Activated T-cell treated with anti-CD3 and anti-CD28 coated beads, Interleukin-2, amount 50 U/mL, for 72 hours (primary cell): ENCODE measurements at places on chromosomes 6 and 20.

DNA sequence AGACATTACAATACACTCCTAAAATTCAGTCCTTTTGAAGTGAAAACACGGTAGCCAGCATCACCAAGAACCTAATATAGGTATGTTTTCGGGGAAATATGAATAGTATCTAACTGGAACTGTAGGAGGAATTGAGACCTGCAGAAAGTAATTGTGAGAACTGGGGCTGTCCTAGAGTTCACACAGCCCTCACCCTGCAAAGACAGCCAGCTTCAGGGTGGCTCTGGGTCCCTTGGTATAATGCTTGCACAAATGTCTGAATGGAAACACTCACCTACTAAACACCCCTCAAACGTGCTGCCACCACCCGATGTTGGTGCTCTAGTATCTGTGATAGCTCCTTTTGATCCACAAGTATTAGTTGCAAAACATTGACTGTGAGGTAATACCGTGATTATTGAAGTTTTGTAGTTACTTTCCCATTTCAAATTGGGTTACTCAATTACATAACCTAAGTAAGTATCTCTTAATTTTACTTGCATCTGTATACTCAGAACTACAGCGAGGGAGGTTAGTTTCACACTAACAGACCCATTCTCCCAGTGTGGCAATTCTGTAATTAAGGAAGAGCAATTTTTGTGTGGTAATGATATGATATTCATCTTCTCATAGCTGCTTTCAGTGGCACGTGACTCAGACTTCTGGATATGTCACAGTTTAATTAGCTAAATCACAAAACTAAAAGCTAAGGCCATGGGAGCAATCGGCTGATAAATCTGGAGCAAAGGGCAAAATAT lies 129.5 kb downstream of the INSM1 start:
- peak; percentile 41 for DNase-seq

DNA sequence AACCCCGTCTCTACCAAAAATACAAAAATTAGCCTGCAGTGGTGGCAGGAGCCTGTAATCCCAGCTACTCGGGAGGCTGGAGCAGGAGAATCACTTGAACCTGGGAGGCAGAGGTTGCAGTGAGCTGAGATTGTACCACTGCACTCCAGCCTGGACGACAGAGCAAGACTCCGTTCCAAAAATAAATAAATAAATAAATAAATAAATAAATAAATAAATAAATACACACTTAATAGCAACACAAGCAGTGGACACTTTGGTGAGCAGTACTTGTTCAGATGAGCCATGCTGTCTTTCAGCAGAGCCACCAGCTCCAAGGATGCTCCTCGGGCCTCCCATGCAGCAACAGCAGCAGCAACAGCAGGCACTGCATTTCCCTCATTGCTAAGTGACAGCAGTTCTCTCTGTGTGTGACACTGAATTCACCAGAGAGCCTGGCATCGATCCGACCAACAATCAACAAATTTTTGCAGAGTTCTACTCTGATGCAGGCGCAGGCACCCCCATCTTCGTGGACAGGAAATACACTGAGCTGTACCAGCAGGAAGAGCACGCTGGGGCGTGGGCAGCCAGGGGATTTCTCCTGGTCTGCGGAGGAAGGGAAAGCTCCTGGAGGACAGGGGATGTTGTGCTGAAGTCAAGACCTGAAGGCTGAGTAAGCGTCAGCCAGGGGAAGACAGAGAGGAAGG lies 54.0 kb upstream of the SNX9 start:
- no peak for DNase-seq

DNA sequence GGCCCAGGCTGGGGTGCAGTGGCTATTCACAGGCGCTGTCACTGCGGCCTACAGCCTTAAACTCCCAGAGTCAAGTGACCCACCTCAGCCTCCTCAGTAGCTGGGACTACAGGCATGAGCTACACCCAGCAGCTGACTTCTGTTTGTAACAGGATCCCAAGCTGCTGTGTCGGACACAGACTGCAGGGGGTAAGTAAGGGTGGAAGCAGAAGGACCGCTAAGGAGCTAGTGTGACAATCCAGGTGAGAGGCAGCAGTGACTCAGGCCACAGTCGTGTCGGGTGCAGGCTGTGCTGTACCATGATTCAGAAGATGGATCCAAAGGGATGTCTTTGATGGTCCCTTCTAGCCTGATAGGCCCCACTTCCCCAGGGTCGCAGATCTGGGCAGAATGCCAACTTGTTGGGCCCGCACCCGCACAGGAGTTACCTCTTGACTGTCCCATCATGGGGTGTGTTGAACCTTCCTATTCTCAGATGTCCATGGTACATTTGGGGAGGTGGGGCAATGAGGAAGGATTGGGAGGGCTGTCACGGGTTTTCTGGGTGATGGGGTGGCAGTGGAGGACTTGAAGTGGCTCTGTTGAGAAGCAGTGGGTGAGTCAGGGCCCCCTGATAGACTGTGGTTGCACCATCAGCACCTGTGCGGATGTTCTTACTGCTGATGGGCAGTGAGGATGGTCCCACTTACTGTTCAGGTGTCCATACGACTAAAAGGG lies 25.3 kb downstream of the AAR2 start:
- no peak for DNase-seq

DNA sequence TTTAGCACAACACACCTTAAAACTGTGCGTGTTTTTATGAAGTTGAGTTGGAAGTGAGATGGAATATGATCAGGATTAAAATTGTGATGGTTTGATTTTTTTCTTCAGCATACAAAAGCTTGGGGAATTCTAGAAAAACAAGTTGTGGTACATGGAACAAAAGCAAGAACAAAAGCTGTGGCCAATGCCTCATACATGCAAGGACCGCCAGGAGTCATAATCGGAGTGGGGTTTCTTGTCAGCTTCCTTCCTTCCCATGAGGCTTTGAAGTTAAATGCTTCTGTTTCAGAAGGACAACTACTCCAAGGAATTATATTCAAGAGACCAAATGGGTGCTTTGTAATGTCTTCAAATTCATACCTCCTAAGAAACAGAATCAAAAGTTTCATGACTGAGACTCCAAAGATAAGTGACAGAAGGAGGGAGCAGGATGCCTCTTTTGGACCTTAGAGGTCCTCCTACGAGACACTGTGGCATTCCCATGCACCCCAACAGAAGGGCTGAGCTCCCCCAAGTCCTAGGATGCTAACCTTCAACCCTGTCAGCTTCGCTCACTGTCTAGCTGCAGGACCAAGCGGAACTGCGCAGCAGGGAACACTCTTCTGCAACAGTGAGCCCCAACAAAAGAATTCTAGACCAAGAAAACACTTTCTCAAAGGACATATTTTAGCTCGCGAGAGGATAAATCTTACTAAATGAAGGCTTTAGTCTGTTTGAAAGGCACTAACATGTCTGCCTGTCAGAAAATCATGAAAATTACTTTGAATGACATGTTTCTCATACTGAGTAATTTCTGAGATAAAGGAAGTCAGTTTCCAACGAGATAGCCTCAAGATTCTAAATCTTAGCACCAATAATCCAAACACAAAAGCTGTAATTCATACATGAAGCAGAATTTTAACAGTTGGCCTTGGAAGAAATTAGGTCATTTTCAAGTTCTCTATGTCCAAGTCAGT lies 108.5 kb upstream of the NHSL1 start:
- DNase-seq = no peak

DNA sequence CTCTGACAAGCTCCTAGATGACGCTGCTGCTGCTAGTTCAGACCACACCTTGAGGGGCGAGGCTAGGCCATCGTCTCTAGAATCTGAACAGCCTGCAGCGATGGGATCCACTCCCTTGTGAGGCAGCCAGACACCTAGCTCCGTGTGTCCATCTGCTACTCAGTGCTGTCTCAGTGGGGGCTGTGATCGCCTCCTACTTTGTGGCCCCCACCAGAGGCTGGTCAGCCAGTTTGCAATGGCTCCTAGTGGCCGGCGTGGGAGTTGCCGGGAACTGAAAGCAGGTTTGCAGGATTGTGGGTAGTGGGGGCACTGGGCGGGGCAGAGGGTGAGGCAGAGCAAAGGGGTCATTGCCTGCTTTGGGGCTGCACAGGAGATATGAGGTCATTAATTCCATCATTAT lies 2.8 kb downstream of the CCN5 start:
- no peak for DNase-seq

- DNase-seq = no peak
Observed at GRCh38 chr6:11675601-11676000, 103.0 kb downstream of the ADTRP start.

- no peak for DNase-seq
Observed at GRCh38 chr6:111679126-111679858, 73.6 kb upstream of the TRAF3IP2 start.

- no peak for DNase-seq
Observed at GRCh38 chr20:62838128-62838891, 21.5 kb downstream of the COL9A3 start.

DNA sequence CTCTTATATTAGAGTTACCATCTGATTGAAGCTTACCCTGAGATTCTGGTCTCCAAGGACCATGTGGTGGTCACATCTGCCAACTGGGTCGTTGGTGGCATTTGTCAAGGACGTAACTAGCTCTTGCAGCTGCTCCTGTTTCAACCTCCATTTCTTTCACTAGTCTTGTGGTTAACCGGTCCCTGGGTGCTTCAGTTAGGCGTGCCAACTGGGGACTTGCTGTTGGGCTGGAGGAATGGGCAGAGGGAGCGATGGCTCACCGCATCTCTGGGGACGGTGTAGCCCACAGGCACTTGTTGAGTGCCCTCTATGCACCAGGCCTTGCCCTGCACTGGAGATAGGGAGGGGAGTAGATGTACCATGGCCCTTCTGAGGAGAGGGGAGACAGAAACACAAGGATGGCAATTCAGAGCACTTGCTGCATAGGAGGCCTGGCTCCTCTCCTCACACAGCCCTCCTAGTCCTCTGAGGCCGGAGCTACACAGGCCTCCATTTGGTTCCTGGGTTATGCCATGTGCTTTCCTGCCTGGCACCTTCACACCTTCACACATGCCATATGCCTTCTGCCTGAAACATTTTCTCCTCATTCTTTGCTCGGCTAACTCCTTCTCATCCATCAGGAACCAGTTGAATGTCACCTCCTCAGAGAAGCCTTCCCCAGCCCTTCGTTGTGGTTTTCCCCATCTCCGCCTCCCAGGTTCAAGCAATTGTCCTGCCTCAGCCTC lies 20.0 kb upstream of the ASXL1 start:
- DNase-seq = no peak

GRCh38 chr6:144343701-144344428 lies 58.7 kb downstream of the UTRN start:
- peak; percentile 27 for DNase-seq

GRCh38 chr6:117309069-117309468 lies 43.7 kb downstream of the VGLL2 start:
- no peak for DNase-seq

DNA sequence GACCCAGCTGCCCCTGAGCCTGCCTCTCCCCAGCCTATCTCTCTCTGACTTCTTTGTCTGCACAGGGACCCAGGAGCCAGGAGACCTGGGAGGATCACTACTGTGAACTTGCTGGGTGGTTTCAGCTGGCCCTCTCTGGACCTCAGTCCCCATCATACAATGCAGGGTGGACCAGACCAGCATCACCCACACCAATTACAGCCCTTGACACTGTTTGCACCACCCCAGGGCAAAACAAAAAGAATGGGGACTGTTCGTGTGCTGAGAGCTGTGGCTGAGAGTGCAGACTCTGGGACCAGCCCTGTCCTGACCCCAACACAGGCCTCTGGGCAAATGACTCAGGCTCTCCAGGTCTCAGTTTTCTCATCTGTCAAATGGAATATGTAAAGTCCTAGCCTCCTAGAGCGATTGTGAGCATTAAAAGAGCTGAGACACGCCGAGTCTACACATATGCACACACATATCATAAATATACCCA lies 25.4 kb downstream of the PTGIS start:
- no peak for DNase-seq

DNA sequence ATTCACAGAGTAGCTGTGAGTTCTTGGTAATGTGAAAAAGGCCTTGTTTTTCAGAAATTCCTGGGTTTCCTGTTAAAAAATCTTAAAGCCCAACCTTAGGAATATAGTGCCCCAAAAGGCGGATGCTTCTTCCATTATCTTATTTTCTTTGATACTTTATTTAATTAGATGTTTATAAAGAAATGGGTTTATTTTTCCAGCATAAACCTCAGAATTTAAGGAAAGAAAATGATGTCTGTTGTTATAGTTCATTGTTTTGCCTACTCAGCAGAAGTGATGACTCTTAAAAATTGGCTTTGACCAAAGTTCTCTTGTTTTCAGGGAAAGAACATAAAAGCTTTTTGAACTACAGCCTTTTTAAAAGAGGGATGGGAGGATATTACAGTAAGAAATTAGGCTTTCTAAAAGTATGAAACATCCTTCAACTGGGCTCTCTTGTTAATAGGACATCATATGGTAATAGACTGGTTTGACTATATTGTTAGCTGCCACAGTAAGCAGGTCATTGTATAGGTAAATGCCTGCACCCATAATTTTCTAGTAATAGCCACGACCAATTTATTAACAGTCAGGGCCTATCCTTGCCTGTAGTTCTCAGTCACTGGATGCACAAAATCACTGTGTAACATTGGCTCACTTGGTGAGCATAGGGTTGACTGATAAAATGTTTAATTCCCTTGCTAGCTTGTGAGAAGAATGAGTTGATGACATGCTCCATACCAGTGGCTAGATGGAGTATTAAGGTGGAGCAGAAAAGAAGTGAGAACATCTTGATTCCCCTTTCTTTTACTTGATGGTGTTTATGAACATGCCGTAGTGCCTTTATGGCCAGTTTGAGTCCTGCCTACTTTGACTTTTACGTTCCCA lies 5.2 kb downstream of the SRSF6 start:
- no peak for DNase-seq

DNA sequence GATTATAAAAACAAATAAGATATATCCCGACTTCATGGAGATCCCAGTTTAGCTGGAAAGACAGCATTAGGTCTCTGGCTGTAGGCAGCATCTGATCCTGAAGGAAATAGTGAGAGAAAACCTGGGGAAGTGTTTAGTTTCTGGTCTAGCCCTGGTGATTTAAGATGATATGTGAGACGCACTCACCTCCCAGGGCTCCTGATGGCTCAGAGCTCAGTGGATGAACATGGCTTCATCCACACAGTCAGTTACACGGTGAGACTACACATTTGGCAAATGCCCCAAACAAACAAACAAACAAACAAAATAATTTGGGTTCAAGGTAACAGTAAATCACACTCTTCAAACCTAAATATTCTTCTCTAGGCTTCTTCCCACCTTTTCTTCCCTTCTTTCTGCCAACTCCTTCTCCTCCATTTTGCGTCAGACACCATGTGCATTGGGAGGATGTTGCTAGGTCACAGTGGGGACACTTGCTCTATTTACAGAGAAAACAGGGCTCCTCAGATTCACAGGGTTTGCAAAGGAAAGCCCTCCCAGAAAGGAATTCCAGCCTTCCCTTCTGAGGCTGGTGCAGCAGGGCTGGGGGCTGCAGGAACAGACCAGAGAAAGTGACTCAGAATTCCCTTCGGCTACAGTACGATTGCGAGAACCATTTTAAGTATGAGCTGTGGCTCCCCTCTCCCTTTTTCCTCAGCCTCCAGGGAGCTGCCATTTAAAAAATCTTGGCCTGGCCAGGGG lies 59.6 kb upstream of the SALL4 start:
- DNase-seq = no peak

GRCh38 chr20:35952480-35953386 lies 1.6 kb downstream of the SCAND1 start:
- no peak for DNase-seq

GRCh38 chr20:39264506-39265172 lies 302.5 kb downstream of the DHX35 start:
- peak; percentile 46 for DNase-seq

GRCh38 chr20:19284400-19285178 lies 72.1 kb downstream of the SLC24A3 start:
- no peak for DNase-seq
